CD4-positive, CD25-positive, alpha-beta regulatory T cell (primary cell): ENCODE measurements at places on chromosomes 13 and 19. TPM values are rescaled to one million over a fixed set of nuclear protein-coding genes. Genes with fewer than 3 reads are reported as not detected.

GRCh38 chr19:54179921-54180461, 7.0 kb upstream of the TMC4 start:
- DNase-seq = no peak

- no peak for DNase-seq
These were observed 5.0 kb upstream of the YJU2 start for GRCh38 chr19:4241824-4242430.

DNA sequence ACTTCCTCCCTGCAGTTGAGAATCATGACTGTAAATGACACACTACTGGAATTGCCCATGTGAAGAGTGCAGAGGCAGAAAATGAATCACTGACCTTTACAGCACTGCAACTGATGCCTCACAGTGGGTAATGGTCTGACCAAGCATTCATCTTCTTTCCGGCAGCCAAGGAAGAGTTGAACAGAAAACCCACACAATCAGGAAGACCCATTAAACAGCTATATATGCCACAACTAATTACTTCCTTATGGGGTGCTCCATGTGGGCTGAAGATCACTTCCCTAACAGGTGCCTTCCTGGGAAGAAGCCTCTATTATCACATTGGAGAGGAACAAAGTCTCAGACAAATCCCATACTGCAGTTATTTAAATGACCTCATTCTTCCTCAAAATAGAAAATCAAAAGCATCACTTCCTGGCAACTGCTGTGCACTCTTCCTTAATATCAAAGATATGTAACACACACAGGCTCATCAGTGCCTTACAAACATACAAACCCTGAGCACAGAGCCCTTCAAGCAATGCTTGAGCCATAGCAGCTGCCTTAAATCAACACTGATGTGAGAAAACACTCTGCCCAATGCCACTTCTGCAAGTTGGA, 45.8 kb downstream of the RUBCNL start:
- DNase-seq = no peak

DNA sequence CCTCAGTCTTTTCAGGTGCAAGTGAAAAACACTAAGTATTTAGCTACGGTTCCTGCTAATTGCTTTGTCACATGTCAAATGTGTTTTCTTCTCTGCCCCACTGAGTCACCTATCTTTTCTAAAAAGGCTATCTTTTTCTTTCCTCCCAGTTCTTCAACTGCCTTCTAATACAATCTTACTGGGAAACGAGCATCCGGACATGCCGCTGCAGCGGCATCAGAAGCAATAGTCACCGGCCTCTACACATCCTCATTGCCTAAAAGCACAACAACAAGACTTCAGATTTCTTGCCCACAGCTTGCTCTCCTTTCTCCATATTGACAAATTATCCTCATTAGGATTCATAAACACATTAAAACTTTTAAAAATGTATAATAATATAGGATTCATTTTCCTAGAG, 1.2 kb downstream of the PCDH9 start:
- DNase-seq = no peak

DNA sequence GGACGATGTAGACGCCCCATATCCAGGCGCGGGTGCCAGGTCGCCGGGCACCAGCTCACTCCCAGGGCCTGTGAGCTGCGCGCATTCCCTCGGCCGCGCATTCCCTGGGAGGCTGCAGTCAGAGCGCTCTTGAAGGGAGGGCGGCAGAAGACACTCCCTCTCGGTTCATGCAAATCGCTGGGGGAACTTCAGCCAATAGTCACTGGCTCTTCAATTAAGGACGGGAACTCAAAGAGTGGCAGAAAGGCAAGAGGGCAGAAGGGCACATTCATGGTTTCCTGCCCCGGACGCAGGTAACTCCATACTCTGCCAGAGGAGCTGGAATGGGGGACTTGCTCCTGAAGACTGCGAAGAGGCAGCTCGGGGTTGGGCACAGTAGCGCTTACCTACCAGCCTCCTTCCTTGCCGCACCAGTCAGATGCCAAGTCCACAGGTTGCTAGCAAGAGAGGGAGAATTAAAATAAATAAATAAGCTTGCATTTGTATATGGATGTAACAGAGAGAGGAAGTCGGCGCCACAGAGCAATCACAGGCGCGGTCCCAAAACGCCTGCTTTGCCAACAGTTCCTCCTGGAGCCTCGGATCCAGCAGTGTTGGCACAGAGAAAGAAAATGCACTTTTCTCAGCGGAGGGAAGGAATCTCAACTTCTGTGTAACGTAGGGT, 459 bp downstream of the PCDH20 start:
- no peak for DNase-seq

DNA sequence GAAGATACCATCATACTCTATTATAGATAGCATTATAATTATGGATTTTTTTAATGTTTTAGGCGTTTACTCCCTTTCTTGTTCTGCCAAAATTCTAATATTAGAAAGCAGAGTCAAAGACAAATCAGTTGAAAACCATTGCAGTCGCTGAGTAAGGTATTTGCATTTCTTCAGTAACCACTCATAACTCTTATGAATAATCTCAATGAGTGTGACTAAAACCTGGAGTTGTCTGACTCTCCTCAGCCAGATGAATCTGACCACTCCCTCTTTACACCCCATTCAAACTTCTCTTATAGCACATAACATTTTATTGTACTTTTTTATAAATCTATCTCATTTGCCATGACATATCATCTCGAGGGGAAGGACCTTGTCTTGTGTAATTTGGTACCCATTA, 1006.5 kb downstream of the DIAPH3 start:
- DNase-seq = no peak

DNA sequence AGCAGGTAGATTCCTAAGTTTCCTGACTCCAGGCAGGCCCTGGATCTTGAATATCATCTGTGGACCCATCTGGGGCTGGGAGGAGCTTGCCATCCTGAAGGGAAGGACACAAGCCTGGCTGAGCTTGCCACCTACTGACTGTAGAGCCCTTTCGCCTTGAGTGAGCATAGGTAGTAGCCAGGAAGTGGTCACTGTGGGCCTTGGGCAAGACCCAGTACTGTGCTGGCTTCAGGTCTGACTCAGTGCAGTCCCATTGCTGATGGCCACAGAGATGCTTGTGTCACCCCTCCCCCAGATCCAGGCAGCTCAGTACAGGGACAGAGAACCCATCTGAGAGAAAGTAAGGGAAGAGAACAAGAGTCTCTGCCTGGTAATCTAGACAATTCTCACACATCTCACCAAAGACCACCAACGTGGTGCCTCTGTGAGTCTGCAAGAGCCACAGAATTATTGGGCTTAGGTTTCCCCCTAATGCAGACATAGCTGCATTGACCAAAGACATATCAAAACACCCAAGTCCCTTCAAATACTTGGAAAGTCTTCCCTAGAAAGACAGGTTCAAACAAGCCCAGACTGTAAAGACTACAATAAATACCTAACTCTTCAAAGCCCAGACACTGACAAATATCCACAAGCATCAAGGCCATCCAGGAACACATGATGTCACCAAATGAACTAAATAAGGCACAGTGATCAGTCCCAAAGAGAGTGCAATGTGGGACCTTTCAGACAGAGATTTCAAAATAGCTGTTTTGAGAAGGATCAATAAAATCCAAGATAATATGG, 108.2 kb upstream of the WASF3 start:
- no peak for DNase-seq

- no peak for DNase-seq
These were observed 245.2 kb downstream of the DLEU7 start for GRCh38 chr13:50598338-50598737.

DNA sequence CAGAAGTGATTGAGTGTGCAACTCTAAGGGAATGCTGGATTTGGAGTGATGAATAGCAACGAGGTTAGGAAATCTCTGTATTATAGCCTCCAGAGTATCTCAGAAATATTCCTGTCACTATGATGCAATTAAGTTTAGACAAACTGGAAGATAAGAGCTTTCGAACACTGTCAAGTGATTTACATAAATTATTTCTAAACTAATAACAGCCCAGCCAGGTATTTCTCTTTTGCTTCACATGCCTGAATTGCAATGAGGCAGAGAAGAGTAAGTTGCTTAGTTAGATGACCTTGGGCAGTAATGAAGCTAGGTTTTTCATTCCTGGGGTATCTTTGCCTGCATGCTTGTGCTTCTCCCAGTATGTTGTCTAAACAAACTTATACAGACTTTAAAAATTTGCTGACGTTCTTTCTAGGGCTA, 134.5 kb downstream of the LMO7 start:
- no peak for DNase-seq

GRCh38 chr13:93227280-93227877, 772 bp downstream of the GPC6 start:
- DNase-seq = no peak

DNA sequence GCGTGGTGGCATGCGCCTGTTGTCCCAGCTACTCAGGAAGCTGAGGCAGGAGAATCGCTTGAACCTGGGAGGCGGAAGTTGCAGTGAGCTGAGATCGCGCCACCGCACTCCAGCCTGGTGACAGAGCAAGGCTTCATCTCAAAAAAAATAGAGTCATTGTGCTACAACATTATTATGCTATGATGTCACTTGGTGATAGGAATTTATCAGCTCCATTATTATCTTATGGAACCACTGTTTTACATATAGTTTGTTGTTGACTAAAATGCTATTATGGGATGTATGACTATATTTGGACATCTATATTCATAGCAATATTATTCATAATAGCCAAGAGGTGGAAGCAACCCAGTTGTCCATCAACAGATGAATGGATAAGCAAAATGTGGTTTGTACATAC, 26.4 kb upstream of the SLC7A1 start:
- DNase-seq = no peak

- no peak for DNase-seq
These were observed 35.0 kb upstream of the PNMA8B start for GRCh38 chr19:46530636-46531035.

- no peak for DNase-seq
These were observed 423 bp downstream of the LSM14A start for GRCh38 chr19:34172661-34173192.

GRCh38 chr19:42207767-42208271, 9.7 kb downstream of the DEDD2 start:
- DNase-seq = no peak

DNA sequence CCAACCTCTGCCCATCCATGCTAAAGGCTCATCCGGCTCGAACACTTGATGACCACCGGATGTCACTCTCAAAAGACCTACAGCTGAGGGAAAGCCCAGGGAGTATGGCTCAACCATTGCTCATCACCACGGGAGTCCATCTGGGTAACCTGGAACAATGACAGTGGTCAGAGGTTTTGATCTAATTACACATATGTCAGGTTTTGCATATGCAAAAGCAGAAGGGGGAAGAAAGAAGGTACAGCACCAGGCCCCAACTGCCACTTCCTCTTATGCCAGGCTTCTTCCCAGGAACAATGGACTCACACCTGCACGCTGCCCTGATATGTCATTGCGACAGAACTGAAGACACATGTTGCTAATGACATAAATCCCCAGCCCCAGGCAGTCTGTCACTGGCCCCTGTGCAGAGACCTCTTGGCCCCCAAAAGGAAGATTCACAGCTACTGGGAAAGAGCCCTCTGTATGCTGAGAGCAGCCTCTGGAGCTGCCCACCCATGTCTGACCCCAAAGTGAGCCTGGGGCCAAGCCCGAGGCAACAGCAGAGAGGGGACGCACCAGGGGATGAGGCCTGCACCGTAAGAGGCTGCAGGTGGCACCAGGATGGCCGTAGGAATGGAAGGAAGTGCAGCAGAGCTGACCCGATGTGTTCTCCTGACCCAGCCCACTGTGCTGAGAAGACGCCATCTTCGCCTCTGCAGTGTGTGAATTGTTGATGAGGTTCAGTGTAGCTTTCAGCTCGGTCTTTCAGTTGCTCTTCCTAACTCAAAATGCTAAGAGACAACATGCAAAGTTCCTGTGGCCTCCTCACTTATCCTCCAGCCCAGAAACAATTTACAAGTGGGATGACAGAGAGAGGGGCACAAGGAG, 26.3 kb downstream of the EPS15L1 start:
- no peak for DNase-seq

DNA sequence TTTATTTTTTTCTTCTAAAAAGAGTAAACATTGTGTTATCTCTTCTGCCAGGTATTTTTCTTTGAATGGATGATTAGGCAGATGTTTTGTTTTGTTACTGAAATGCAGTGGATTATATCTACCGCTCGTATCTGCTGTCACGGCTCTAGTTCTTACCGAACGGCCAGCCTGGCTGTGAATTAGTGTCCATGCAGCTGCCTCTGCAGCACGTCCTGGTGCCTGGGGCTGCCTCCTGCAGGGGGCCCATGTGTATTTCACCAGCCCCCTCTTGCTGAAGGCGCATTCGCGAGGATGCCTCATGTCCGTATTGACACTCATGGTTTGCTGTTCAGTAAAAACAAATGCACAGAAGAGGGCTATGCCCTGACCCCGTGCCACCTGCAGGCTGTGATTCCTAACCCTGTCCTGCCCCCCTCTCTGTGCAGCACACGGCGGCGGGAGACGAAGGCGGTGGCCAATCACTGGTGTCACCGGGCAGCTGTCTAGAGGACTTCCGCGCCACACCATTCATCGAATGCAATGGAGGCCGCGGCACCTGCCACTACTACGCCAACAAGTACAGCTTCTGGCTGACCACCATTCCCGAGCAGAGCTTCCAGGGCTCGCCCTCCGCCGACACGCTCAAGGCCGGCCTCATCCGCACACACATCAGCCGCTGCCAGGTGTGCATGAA, 49.9 kb downstream of the RAB20 start:
- DNase-seq = no peak

- DNase-seq = no peak
These were observed 36.4 kb upstream of the TNFAIP8L1 start for GRCh38 chr19:4602915-4603314.

- no peak for DNase-seq
These were observed 50.4 kb downstream of the SACS start for GRCh38 chr13:23383151-23383550.

DNA sequence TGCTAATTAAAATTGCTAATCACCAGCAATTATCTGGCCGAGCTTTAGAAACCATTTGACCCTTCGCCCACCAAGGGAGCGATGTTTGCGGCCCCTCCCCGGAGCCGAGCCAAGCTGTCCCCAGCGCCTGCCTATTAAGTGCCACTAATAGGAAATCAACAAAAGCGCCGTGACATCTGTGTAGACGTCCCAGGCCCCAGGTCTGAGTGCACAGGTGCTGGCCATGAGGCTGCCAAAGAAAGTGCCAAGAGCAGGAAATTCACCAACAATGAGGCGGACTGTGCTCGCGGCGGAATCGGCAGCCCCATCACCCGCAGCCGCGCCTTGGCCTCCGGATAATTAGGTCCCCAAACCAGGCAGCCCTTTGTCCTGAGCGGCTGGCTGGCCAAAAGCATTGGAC, 44.5 kb upstream of the SPACA7 start:
- no peak for DNase-seq

- no peak for DNase-seq
These were observed 16.2 kb downstream of the EVI5L start for GRCh38 chr19:7846155-7846646.

- no peak for DNase-seq
These were observed 222.8 kb downstream of the PCDH20 start for GRCh38 chr13:61192826-61193225.

FOXO1 gene
- total RNA-seq = 119 TPM

HTR2A gene
- total RNA-seq = not detected

OR4F17 gene
- total RNA-seq = not detected

ZNF681 gene
- 1.9 TPM for total RNA-seq

B3GNT8 gene
- 0.67 TPM for total RNA-seq

SLC6A16 gene
- 8.6 TPM for total RNA-seq

PSG7 gene
- total RNA-seq = not detected

CABP5 gene
- 0.32 TPM for total RNA-seq

CHST8 gene
- total RNA-seq = 0.27 TPM
